Sigmoid colon (tissue), 7 donors: ENCODE measurements at places on chromosomes 3 and 15. TPM values are rescaled to one million over a fixed set of nuclear protein-coding genes. Genes with fewer than 3 reads are reported as not detected.

- peak; percentile 99 for DNase-seq
Observed at GRCh38 chr3:184320104-184320445, 5.7 kb downstream of the EIF4G1 start.

DNA sequence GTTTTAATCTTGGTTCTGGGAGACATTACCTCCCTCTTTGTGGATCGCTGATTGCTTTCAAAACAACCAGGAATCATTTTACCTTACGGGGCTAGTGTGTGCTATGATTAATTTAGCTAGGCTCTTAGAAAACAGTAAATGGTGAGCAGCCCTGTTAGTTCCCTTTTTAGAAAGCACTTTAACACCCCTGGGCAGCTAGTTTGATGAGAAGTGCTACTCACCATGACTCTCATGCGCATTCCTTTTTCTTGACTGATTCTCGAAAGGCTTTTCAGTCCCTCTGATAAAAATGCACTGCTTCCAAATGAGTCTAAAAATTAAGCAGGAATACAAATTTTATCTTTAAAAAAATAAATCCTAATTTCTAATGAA is 75.3 kb upstream of the LEKR1 start:
- no peak for DNase-seq

The TM4SF18 gene
- total RNA-seq: 11.6 TPM

The SYNPR gene
- 0.36 TPM for total RNA-seq

The OR5H1 gene
- total RNA-seq: not detected
